Upper lobe of left lung (tissue), 6 donors: ENCODE measurements at places on chromosomes 13 and 19. TPM values are rescaled to one million over a fixed set of nuclear protein-coding genes. Genes with fewer than 3 reads are reported as not detected.

Gene ZSCAN22
- 3.5 TPM for total RNA-seq

Gene SULT2A1
- total RNA-seq, result not detected

Gene CRX
- total RNA-seq, result not detected

Gene PEAK3
- 3.9 TPM for total RNA-seq

Gene ZNF132
- total RNA-seq, result 5.5 TPM

Gene ZNF492
- total RNA-seq, result not detected

Gene DCT
- not detected for total RNA-seq

Gene ZNF66
- 35.6 TPM for total RNA-seq

Gene TPM4
- total RNA-seq, result 410 TPM

Gene ZNF835
- 2.9 TPM for total RNA-seq

Gene TEX26
- total RNA-seq, result 8.3 TPM

Gene MADCAM1
- total RNA-seq, result 3.1 TPM

Gene KLK2
- not detected for total RNA-seq

Gene MCEMP1
- total RNA-seq, result 160 TPM

Gene NTN5
- total RNA-seq, result not detected

Gene FXYD3
- total RNA-seq, result 211 TPM

Gene ICAM5
- 19.5 TPM for total RNA-seq

Gene ARHGAP45
- total RNA-seq, result 332 TPM

Gene PNMA8B
- 0.46 TPM for total RNA-seq

Gene KATNAL1
- 35.5 TPM for total RNA-seq

Gene C1QTNF9B
- not detected for total RNA-seq

Gene COX6B2
- total RNA-seq, result not detected

Gene AMH
- 2.0 TPM for total RNA-seq

Gene GPR4
- total RNA-seq, result 6.2 TPM

Gene TNFSF9
- total RNA-seq, result 11.6 TPM

Gene REEP6
- total RNA-seq, result 7.8 TPM

Gene PTH2
- not detected for total RNA-seq

Gene TTYH1
- total RNA-seq, result not detected

Gene ZNF491
- total RNA-seq, result not detected

Gene KIR3DL1
- total RNA-seq, result not detected

Gene HIPK4
- total RNA-seq, result 0.69 TPM

Gene ZNF846
- 28.5 TPM for total RNA-seq

Gene MAP1S
- 73.8 TPM for total RNA-seq

Gene PTPRS
- total RNA-seq, result 113 TPM

Gene CGB7
- 0.64 TPM for total RNA-seq

Gene ZNF836
- total RNA-seq, result 19.6 TPM

Gene TPTE2
- not detected for total RNA-seq

Gene NLRP7
- total RNA-seq, result not detected

Gene CEACAM8
- 0.67 TPM for total RNA-seq

Gene ALOX5AP
- 209 TPM for total RNA-seq

Gene MLNR
- not detected for total RNA-seq

Gene KLK3
- not detected for total RNA-seq

Gene CGB3
- total RNA-seq, result not detected

Gene SCN1B
- total RNA-seq, result 7.8 TPM

Gene CEACAM20
- total RNA-seq, result not detected

Gene MCF2L
- total RNA-seq, result 99.5 TPM

Gene AP1M2
- 63.1 TPM for total RNA-seq

Gene DNM2
- 744 TPM for total RNA-seq

Gene MAP4K1
- total RNA-seq, result 6.2 TPM

Gene DAND5
- total RNA-seq, result not detected
